ENCODE measurements at places on chromosomes 6 and 20.

DNA sequence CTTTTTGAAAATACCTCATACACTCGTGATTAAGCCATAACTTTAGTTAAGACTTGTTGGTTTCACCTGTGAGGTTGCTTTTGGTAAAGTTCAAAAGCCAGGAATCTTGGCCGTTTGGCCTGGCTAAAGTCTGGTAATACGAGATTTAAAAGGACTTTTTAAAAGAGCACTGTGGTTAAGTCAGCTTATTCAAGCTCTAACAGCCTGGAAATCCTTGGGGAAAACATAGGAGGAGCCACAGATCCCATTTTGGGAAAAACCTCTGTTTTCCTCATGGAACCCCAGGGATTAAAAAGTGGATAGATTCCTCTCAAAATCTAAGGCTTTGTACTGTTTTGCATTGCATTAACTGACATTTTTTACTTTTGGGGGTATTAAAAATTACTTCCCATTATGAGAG lies 13.7 kb upstream of the SLC22A16 start:
- no peak for DNase-seq

DNA sequence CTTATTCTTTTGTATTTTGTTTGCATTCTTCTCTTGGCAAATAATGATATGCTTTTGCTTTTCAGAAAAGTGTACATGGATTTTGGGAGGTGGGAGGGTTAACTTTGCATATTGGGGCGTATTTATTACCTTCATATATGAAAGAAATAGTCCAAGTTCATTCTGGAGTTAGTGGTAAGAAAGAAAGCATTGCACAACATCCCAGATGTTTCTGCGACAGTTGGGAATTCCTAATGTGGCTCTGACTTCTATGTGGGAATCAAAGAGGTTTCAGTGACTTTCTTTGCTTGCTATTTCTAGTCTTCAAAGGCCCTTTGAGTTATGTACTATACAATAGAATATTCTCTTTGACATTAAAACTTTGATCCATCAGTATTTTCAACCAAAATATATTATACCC lies 78.1 kb downstream of the MMUT start:
- DNase-seq = no peak

- DNase-seq = no peak
Observed at GRCh38 chr6:33321227-33321626, 3.7 kb upstream of the ZBTB22 start.

DNA sequence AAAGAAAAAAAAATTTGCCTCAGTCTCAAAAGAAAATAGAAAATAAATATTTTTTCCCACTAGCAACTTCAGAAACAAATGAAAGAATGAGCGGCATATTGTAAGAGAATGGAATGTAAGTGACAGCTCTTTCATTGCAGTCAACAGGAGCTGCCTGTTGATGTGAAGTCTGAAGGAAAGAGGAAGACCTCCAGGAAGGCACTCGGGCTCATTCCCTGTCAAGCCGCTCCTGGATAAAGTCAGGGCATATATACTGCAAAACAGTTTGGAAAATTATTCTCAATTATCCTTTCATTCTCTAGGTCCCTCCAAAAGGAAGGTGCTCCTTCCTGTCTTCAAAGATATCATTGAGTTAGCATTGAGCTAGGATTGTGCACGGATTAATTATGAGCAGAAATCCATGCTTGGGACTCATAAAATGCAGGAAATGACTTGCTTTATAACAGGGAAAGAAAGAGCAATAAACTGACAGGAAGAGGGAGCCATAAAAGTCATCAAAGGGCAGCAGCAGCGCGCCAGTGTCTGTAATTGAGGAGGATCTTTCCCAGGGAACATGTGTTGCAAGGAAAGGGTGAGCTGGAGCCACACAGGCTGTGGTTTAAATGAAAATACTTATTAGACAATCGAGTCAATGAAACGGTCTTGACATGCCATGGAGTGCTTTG lies 218.2 kb downstream of the C6orf118 start:
- no peak for DNase-seq

DNA sequence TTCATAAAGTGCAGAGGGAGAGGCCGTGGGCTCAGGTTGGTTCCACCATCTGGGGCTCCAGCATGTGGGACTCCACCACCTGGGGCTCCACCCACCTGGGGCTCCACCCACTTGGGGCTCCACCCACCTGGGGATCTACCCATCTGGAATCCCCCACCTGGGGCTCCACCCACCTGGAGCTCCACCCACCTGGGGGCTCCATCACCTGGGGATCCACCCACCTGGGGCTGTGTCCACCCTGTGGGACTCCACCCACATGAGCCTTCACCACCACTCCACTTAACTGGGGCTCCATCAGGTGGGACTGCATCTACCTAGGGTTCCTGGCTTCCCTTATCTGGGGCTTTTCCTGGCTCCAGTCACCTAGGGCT lies 226.0 kb upstream of the CDYL start:
- DNase-seq = no peak

- no peak for DNase-seq
Observed at GRCh38 chr20:60869625-60870024, 382.4 kb upstream of the CDH4 start.

DNA sequence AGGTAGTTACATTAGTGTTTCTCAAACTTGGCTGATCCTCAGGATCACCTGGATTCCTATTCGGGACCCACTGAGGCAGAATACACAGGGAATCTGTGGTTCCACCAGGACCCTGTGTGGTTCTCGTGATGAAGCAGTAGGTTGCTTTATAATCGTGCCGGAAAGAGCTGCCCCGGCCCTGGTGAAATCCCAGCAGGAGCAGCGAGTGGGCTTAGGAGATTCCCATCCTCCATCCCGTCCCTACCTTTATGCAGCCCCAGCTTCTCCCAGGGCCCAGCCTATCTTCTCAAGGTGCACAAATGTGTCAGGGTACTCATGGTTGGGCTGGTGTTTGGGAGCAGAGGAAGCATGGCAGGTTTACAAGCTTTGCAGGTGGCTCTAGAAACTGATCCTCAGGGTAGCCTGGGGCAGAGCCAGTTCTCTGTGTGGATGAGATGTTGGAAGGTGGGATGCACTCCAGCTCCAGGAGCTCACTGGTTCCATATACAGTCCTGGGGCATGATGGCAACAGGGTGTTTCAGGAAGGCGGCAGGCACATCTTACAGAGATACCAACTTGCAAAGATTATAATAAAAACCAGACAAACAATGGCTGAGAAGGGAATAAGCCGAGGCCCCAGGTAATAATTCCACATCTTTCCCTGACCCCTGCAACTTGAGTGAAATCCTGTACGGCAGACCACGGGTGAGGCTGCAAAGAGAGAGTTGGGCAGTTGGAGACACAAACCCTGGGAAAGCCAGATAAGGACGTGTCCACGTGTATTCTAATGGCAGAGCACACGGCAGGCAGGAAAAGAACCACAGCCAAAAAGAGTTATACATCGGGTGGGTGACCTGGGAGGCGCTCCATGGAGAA lies 5.9 kb downstream of the SLC22A1 start:
- DNase-seq = no peak

DNA sequence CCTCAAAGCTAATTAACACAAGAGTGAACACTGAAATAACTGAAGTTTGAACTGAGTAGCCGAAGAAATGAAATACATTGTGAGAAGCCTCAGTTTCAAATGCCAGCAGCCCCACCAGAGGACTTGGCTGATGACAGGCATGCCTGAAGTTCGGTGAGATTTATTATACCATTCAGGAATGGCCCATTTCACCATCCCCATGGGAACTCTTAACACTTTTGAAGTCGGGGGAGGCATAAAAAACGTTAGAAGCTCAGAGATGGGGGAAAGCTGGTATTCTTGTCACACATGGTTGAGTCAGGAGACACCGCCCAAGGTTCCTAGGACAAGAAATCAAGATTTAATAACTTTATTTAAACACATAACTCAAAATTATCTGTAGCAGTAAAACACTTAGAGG lies 17.6 kb upstream of the SLC22A3 start:
- DNase-seq = no peak

DNA sequence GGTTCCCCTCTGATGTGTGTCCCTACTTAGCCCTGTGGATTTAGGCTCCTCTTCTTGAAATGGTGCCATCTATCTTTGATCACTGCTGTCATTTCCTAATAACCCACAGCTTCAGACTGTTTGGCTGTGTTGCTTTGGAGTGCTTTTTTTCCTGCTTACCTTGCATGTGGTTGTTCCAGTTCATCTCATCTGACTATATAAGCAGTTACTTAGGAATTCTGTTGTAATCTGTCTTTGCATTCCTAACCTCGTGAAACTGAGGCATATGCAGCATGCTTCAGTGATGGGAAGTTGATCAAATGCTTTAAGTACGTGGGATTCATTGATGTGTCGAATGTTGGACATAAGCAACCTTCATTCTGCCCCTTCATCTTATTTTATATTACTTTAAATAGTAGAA lies 115.8 kb upstream of the FLRT3 start:
- no peak for DNase-seq

- DNase-seq = no peak
Observed at GRCh38 chr20:25369971-25370370, 20.7 kb downstream of the ABHD12 start.

DNA sequence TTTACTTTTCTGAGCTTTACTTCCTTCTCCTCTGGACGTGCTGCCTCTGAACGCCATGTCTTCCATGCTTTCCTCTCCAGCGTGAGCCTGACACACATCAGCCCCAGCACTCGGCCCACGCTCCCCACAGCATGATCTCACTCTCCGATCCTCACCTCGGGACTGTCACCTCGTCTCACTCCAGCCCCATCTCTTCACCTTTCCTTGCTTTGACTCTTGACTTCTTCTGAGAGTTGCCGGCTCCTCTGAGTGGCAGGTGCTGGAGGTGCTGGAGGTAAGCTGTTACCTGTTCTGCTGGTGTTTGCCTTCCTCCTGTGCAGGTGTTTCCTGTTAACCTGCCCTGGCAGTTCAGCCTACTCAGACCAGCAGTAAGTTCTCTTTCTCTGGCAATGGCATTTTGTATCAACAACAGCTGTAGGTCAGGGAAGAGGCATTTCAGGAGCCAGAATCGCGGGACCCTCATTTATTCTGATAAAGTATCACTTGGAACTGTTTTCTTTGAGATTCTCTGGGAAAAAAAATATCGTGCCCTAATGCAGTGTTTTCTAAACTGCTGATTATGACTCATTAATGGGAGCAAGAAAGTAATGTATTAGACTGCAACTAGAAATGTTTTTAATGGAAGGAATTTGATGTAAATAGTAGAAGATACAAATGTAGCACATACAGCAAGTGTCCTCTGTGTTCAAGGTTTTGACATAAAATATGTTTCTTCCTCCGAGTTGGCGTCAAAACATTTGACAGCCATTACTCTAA lies 106.5 kb downstream of the ARID1B start:
- DNase-seq = no peak

- DNase-seq = no peak
Observed at GRCh38 chr6:107634324-107635056, 144.6 kb downstream of the SOBP start.

DNA sequence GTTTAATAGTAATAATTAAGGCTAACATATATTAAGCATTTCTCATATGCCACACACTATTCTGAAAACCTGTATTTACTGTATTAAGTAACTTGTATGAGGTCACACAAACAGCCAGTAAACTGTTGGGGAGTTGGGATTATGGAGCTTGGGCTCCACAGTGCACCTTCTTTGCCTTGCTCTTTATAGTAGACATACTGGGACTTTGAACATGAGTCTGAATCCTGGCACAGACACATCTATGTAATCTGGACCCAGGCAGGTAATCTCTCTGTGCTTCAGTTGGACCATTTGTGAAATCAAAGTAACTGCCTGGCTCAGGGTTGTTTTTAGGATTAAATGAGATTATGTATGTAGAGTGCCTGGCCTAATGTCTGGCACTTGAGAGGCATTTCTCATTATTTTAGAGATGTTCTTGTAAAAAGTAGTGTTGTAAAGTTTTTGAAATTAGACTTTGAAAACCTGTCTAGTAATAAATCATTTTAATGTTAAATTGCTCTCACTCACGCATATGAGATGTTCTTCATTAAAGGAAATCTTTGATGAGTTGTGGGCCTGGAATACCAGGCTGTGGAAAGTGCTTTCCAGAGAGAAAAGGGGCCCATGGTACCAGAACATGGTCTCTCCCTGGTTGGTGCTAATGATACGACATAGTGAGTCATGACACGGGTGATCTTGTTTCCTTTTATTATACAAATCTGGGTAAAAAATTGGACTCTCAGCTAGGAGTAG lies 34.3 kb downstream of the LRRC1 start:
- DNase-seq = no peak

DNA sequence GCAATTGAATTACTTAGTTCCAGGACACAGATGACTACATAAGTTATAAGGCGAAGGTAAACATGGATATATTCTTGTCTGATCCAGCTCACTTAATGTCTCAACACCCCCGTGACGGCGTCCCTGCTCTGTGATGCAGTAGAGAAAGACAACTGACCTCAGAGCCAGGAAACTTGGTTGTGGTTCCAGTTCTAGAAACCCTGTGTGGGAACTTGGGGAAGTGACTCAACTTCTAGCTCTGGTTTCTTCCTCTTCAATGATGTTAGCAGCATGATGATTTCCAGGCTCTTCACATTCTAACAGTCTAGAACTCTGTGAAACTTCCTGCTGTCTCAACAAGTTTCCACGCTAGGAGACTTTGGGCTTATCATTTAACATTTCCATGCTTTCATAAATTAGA lies 18.4 kb downstream of the LAMA4 start:
- DNase-seq = no peak

GRCh38 chr20:52280407-52280806 lies 88.8 kb upstream of the ZFP64 start:
- DNase-seq = no peak

- no peak for DNase-seq
Observed at GRCh38 chr6:33927616-33928015, 123.8 kb upstream of the MLN start.

DNA sequence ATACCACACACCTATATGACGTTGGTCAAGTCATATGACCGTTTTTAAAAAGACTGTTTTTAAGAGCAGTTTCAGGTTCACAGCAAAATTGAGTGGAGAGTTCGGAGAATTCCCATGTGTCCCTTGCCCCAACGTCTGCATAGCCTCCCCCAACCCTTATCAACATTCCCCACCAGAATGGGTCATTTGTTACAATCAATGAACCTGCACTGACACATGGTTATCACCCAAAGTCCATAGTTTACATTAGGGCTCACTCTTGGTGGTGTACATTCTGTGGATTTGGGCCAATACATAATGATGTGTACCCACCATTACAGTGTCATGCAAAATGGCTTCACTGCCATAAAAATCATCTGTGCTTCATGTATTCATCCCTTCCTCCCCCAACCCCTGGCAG lies 52.0 kb downstream of the ZBTB2 start:
- DNase-seq = no peak

DNA sequence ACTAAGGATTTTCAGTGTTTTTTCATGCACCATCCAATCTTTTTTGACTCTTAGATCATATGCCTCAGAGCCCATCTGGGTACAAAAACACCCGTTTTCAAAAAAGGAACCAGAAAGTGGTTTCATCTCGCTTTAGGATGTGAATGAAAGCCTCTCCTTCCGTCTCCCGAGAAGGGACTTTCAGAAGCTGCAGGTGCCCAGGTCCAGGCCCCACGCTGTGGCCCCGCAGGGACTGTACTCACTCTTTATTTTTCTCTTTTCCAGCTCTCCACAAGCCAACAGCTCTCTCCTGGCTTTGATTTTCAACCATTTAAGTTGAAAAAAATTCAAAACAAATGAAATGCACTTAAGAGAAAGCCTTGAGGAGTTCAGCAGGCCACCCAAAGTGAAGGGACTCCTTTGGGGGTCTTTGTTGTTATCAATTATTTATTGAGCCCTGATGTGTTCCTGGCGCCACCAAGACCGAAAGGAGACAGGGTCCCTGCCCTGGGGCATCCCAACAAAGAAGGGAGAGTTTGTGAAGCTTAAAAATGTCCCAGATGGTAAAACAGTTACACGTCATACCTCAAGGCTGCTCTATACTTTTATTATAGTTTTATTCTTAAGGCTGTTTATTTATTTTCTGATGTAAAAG lies 467.3 kb downstream of the PREX1 start:
- DNase-seq = no peak

Measured in CMK (cell line).